ENCODE measurements at places on chromosomes 3 and 15.

- DNase-seq: no peak
These were observed 692.9 kb downstream of the ZPLD1 start for GRCh38 chr3:103127737-103128136.

- DNase-seq: no peak
These were observed 76.0 kb downstream of the WWTR1 start for GRCh38 chr3:149581681-149582370.

DNA sequence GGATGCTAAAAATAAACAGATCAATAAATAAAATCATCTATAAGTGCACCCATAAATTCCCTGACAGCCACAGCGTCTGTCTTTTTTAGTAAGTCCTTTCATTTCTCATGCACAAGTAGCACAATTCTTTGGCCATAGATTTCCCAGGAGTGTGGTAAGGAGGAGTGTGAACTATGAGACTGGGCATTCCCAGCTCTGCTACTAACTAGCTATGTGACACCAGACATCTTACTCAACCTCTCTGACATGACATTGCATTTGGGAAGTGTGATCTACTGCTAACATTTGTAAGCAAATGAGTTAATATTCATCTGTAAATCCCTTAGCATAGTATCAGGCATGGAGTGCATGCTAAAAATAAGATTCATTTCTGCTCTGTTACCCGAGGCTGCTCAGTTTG is 301.7 kb downstream of the NTRK3 start:
- no peak for DNase-seq

DNA sequence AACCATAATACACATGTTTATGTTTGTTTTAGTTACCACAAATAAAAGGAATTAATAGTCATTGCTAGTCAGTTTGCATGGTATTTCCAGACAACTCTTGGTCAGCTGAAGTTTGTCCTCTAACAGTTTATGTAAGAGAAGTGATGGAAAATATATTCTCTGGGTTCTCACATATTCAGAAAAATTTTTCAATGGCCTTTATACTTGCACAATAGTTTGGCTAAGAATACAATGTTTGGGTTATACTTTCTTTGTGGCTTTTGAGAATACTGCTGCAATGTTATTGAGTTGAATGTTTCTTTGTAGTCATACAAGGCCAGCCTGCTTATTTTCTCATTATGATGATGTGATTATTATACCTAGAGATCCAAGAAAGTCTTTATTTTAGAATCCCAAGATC is 133.9 kb downstream of the RAP2B start:
- no peak for DNase-seq

DNA sequence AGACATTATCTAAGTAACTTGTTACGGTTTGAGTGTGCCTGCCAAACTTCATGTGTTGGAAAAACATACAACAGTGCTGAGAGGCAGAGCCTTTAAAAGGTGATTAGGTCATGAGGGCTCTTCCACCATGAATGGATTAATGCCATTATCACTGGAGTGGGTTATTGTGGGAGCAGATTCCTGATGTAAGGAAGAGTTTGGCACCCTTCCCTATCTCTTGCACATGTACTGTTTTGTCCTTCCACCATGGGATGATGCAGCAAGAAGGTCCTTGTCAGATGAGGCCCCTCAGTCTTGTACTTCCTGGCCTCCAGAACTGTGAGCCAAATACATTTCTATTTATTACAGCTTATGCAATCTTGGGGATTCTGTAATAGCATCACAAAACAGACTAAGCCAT is 413.9 kb downstream of the EPHA3 start:
- DNase-seq: no peak

- peak; percentile 32 for DNase-seq
These were observed 154.6 kb downstream of the POLR2M start for GRCh38 chr15:57861034-57861638.

DNA sequence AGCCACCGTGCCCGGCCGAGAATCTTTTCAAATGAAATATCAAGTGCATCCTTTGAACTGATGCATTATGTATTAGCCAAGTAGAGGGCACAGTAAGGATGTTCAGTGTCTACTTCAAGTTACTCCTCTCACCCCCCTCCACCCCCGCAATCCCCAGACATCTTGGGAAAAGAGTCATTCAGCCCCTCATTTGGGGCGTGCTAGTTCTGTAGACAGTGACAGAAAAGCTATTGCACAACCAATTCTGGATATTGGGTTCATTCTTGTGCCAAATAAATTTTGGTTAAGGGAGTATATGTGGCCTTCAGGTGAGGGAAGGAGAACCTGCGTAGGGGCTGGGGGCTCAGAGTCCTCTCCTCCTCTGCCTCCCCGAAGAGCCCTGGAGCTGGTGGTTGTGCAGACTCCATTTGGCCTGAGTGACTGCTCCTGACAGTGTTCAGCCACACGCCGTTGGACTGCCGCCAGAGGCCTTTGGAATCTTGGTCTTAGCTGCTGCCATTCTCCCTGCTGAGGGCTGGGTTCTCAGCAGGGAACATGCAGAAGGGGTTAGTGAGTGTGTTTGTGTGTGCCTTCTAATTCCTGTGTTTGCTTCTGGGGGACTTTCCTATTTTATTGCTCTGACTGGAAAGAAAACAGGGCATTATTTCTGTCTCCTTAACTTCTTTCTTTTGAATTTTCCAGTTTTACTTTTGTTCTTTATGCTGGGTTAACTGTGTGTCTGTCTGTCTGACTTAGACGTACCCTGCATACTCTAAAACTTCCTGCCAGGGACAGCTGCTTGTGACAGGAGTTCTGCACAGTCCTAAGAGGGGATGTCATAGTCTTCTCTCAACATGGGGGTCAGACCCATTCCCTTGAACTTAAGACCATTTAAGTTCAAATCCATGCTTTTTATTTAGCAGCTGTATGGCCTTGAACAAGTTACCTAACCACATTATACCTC is 21.0 kb downstream of the RARB start:
- no peak for DNase-seq

DNA sequence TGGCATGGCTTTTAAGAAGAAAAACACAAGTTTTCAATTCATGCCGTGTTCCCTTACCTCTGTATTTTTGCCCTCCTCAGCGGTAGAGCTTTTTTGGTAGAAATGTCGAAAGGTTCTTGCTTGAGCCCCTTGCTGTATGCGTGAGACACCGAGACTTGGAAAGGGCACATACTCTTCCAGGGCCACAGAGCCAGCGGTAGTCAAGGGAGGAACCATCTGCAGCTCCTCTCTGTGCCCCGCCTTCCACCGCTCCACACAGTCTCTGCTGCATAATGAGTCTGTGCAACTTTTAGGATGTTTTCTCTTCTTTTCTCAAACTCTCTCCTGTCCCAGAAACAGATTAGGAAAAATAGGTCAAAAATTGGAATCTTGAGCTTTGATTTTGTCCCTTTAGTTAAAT is 77.5 kb downstream of the LPP start:
- no peak for DNase-seq

GRCh38 chr15:51726302-51727073 is 11.0 kb downstream of the LYSMD2 start:
- peak; percentile 47 for DNase-seq

GRCh38 chr15:99467853-99468464 is 97.8 kb upstream of the MEF2A start:
- no peak for DNase-seq

DNA sequence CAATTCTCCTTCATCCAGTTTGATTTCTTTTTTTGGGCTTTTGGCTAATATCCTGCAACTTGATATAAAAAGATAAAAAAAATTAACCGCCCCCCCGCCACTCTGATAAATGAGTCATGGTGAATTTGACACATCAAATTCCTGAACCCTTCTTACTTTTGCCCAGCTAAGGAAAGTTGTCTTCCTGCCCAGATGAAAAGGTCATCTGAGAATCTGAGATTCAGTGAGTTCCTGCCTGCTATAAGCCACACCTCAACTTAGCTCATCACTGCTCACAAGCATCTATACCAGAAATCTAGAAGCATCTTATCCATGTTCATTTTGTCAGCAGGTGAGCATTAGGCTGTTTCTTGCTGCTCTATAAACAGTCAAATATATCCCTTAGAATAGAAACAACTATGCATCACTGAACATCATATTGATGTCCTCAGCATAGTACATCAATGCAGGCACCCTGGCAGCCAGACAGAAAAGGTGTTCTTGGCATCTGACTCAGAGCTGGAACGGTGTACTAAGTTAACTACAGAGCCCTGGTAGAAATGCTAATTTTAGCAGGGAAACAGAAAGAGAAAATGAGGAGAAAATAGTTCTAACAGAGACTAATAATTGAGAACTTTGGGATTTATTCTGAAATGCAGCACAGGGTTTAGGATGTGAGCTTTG is 77.1 kb downstream of the SEMA6D start:
- no peak for DNase-seq

GRCh38 chr15:68687136-68687735 is 108.4 kb downstream of the CORO2B start:
- DNase-seq: no peak

- DNase-seq: no peak
These were observed 80.7 kb upstream of the PSMD6 start for GRCh38 chr3:64104006-64104405.

DNA sequence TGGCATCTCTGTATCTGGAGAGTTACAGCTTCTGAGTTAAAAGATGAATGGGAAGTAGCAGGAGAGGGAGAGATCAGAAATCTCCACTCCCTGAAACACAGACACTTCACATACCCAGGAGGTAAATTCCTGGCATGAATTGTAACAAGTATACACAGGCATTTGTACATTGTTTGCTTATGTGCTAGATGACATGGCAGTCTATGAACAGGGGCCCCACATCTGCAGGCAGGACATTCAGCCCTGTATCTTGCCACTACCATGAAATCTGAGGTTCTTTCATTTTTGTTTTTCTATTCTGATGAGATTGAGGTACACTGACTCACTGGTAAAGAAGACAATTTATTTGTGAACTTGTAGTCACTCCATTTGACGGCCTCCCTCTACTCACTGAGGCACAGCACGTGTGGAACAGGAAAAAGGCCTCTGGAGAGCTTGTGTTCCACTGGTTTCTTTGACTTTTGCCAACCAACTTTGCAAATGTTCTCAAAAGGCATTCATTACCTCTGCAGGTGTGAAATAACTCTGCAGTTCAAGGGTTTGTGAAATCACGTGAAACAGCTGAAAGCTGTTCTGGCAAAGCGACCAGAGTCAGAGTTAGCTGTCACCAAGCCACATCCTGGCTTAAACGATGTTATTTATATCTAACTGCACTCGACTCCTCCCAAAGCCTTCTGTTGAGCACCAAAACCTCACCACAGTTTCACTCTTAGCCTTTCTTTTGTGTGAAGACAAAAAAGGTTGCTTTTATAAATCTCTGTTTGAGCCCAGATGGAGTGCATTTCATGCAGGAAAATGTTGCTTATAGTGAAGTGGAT is 401.3 kb upstream of the CFAP20DC start:
- DNase-seq: no peak

GRCh38 chr3:128906804-128907525 is 27.5 kb downstream of the ACAD9 start:
- no peak for DNase-seq

GRCh38 chr3:17047894-17048293 is 163.1 kb downstream of the PLCL2 start:
- no peak for DNase-seq

GRCh38 chr3:89847955-89848354 is 740.5 kb downstream of the EPHA3 start:
- no peak for DNase-seq

GRCh38 chr15:91589360-91589759 is 264.1 kb upstream of the SLCO3A1 start:
- DNase-seq: no peak

- no peak for DNase-seq
These were observed 2.5 kb upstream of the PCSK6 start for GRCh38 chr15:101491734-101492640.
